Activated CD8-positive, alpha-beta memory T cell treated with anti-CD3 and anti-CD28 coated beads for 24 hours (primary cell): ENCODE measurements at places on chromosomes 2 and 18.

DNA sequence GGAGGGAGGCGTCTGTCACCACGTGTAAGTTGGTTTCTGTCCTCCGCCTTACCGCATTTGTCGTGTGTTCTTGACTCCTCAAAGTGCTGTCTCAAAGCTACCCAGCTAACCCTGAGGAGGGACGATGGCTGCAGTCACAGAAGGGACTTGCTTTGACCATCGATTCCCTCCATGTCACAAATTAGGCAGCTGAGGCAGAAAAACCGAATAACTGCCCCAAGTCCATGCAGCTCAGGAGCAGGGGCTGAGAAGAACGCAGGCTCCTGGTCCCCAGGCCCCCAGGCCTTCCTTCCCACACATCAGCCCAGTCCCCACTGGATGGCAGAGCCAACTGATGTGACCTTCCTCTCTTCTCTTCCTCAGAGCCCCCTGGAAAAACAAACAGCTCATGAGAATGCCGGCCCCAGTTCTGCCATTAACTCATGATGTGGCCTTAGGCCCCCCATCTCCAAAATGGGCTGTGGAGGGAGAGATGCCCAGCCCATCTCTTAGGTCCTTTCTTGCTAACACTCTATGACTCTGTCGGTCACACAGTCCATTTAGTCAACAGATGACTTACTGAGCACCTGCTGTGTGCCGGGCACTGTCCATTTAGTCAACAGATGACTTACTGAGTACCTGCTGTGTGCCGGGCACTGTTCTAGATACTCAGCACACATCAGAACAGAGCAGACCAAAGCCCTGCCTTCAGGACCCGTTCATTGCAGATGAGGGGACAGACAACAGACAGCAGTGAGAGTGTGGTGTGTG is 19.6 kb downstream of the MTERF4 start:
- DNase-seq: peak; percentile 52

- DNase-seq: no peak
Measured at GRCh38 chr18:46411867-46412690, 244.9 kb downstream of the LOXHD1 start.

GRCh38 chr2:240932724-240933047 is 26.6 kb downstream of the CROCC2 start:
- DNase-seq: no peak

DNA sequence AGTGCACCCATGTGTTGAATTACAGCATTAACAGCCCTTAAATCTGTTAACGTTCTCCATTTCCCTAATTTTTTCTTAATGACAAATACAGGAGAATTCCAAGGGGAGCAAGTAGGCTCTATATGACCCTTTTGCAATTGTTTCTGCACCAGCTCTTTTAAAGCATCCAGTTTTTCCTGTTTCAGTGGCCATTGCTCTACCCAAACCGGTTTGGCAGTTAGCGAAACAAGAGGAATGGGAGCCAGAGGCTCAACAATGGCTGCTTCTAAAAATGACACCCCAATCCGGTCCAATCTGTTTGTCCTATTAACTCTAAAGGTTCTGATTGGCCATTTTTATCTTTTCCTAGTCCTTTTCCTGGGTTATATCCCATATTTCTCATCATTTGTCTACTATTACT is 15.1 kb upstream of the SUCLG1 start:
- no peak for DNase-seq

- no peak for DNase-seq
Measured at GRCh38 chr2:16739778-16740581, 74.3 kb upstream of the CYRIA start.

DNA sequence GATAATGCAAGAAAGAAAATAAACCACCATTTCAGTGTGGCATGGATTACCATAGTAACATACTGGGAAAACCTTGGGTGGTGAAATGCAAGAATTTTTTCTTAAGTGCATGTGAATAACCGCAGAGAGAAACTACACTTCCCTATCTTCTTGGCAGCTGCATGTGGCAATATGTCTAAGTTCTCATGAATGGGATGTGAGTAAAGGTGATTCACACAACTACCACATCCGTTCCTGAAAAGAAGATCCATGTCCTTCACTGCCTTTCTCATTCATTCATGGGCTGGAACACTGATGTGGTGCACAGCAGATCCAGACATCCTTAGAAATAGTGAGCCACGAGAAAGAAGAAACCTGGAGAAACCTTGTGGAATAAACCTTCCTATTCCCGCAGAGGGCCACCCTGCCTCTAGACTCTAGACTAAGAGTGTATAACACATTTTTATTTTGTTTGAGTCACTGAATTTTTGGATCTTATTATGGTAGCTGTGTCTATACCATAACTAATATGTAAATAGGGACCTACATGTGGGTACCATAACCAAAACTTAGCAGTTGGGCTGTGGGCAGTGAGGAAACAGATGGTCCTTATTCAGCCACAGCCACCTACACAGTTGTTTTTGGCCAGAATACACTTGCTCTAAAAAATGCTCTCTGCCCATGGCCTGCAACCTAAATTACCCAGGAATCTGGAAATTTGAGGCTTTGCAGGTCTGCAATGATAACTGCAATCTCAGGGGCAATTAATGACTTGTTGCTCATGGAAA is 573.3 kb downstream of the LRP1B start:
- no peak for DNase-seq

DNA sequence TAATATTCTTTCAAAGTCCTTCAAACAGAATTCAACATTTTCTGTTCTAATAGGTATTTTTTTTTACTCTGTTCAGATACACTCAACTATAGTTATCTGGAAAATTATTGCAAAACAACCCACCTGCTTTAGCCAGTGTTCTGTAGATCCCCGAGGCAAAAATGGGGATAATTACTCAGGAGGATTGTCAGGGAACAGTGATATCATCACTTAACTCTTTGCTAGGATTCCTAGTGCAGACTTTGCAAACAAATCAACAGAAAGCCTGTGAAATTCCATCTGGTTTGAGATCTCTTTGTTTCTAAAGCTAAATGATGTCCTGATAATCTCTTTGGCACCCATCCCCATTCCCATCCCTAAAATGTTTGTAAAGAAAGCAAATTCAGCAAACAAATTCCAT is 413.6 kb upstream of the MEIS1 start:
- no peak for DNase-seq

DNA sequence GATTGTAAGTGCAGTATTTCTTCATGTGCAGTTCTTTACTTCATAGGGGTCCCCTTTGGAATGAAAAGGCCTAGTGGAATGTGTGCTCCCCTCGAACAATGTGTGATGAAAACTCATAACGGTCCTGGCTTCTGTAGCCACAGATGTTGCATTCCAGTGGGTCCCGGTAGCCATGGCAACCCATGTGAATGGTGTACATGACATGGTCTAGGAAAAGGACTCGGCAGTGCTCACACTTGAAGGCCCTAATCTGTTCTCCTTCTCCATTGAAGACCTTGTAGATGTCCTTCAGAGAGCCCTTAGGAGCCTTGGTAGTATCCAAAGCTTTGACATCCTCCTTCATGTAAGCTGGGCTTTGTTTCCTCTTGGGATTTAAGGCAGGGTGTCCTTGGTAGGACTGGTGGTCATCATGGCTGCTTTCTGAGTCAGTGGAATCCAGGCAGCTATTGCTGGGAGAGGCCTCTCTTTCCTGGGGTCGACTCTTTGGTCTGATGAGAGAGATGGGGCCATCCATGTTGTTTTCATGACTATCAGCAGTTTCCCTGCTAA is 144.0 kb downstream of the IKZF2 start:
- DNase-seq: no peak

DNA sequence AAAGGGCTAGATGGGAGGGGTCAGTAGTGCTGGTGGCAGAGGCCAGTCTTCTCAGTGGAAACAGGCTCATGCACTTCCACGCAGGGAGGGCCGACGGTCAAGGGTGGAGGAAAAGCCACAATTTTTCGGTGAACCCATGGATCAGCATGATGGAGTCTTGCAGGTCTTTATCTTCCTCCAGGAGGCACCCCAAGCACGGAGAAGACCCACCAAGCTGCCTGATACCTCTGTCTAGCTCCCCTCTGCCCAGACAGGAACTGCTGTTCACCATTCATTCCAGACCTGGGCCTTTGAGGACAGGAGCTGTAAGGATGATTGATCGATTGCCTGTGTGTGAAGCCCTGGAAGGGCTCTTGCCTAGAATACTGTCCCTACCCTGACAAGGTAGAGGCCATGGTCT is 2.8 kb upstream of the LRRFIP1 start:
- no peak for DNase-seq

- DNase-seq: no peak
Measured at GRCh38 chr2:166536111-166536510, 42.1 kb upstream of the SCN7A start.

- peak; percentile 43 for DNase-seq
Measured at GRCh38 chr2:239804161-239805042, 220.7 kb downstream of the NDUFA10 start.

- DNase-seq: no peak
Measured at GRCh38 chr2:47488870-47489584, 86.1 kb downstream of the MSH2 start.

GRCh38 chr18:63899206-63899605 is 8.6 kb upstream of the SERPINB10 start:
- DNase-seq: no peak

DNA sequence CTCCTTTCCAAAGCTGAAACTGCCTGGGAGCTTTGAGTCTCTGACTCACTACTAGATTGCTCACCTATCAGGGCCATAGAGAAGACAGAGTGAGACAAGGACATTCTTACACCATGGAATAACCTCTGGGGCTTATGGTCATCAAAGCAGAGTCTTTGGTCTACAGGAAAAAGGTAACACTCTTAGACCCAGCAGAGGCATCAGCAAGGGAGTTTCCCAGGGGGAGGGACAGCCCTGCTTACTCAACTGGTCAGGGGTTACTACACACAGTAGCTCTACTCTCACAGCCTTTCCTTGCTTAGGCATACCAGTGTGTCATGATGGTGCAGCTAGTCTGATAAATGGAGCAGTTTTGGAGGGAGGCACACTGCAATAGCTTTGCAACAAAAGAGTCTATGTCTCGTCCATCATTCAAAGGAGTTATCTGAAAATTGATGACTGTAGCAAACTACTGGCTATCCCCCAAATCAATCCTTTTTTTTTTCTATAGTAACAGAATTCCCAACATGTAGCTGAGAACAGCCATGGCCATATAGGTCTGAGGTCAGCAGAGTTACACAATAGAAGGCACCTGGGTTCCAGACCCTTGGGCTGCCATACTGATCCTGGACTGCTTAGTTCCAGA is 22.4 kb upstream of the CD28 start:
- DNase-seq: no peak

GRCh38 chr2:43939695-43940256 is 56.0 kb downstream of the LRPPRC start:
- DNase-seq: no peak

DNA sequence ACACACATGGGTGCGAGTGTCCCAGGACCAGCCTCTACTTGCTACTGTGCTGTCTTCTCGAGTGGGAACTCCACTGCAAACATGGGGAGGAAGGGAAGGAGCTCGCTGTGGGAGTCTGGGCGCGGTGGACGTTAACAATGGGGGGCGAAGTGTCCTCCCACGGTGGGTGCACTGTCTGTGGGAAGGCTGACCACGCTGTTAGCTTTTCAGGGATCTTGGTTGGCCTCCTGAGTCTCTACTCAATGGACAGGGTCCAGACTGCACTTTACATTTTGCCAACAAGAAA is 146.7 kb downstream of the MBP start:
- no peak for DNase-seq

DNA sequence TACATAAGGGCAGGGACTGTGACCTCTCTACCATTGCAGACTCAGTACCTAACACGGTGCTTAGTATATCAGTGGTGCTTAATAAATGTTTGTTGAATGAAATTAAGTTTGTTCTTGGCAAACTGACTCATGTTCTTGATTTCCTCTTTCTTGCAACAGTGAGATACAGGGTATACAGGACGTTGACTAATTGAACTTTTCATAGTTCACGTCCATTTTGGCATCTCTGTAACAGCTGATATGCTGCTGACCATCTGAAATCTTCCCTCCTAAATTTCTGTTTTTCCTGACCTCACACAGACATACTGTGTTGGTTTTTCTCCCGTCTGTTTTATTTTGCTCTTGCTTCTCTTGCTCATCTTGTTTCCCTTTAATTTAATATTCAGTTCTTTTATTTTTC is 44.2 kb downstream of the LHCGR start:
- DNase-seq: no peak

DNA sequence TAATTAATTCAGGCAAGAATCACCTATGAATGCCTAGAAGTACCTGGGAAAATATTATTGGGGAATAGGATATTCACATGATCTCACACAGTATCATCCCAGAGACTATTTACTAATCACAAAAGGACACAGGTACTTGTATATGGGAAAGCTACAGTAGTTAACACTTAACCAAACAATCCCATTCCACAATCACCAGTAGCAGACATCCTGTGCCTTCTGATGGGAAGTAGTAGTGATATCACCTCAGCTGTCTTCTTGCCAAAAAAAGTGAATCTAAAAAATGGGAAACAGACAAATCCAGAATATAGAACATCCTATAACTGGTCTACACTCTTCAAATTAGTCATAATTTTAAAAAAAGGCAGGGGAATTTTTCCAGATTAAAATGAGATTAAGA is 75.6 kb upstream of the CCDC150 start:
- DNase-seq: no peak

GRCh38 chr2:200966770-200967169 is 3.3 kb upstream of the ORC2 start:
- DNase-seq: no peak

GRCh38 chr2:105062158-105062557 is 24.3 kb downstream of the MRPS9 start:
- no peak for DNase-seq

GRCh38 chr18:2846636-2847316 is at the start of gene EMILIN2:
Gene EMILIN2 (plus strand): TSS chr18:2847006. CDS start chr18:2847189, 183 bp downstream.
- peak; percentile 75 for DNase-seq
